Activated CD4-positive, alpha-beta T cell treated with anti-CD3 and anti-CD28 coated beads for 48 hours (primary cell): ENCODE measurements at places on chromosomes 11 and 22.
A peak's percentile ranks its signal among the peaks of the same experiment; 100 is the strongest.

DNA sequence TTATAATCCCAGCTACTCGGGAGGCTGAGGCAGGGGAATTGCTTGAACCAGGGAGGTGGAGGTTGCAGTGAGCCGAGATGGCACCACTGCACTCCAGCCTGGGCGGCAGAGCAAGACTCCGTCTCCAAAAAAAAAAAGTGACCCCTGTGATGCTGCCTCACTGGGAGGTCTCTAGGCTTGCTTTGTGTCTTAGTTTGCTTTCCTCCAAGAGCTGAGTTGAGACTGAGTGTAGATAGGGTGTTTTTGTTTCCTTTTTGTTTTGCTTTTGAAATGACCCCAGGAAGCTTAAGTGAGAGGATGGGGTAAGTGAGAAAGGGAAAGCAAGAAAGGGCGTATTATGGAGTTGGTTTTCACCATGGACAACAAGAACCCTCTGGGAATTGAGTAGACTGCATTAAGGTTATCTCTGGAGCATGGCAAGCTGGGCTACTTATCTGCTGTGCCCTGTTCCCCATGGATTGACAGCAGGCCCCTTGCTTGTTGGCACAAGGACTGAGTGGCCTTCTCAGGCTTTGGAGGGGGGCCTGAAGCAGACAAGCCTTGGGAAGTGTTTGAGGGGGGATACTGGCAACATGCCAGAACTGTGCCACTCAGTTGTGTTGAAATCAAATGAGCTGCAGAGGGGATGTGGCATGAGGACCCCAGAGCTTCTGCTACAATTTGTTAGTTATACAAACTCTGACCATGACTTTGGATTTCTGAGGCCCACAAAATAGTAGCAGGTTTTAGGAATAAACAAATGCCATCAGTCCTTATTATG lies 300.6 kb upstream of the C11orf87 start:
- DNase-seq, result no peak

DNA sequence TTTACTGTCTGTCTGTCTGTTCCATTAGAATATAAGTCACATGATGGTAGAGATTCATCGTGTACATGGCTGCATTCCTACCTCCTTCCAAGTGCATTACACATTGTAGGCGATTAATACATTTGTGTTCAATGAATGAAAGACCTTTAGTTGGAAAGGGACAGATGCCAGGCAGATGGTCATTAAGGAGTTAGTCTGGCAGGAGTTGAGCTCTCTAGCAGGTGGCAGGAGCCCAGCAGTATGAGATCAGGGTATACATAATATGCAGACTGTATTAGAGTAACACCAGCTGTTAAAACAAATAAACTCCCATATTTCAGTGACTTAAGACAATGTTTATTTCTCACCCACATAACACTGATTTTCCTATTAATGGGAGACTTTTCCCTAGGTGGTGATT lies 147.7 kb upstream of the LARGE1 start:
- no peak for DNase-seq

GRCh38 chr11:8709002-8709672 lies 26.5 kb downstream of the RPL27A start:
- DNase-seq, result no peak

GRCh38 chr11:7495882-7496551 lies 10.7 kb downstream of the OLFML1 start:
- DNase-seq, result peak; percentile 20

GRCh38 chr22:29385748-29386147 lies 2.6 kb downstream of the AP1B1 start:
- DNase-seq, result no peak

- DNase-seq, result no peak
Measured at GRCh38 chr11:36118084-36118483, 171.1 kb downstream of the COMMD9 start.

- peak; percentile 57 for DNase-seq
Measured at GRCh38 chr22:40463017-40463631, 92.7 kb downstream of the SGSM3 start.

- DNase-seq, result no peak
Measured at GRCh38 chr11:129312730-129313503, 62.7 kb upstream of the BARX2 start.

- DNase-seq, result no peak
Measured at GRCh38 chr22:19716041-19716828, 1.9 kb downstream of the SEPTIN5 start.

GRCh38 chr11:76708972-76709660 lies 38.6 kb upstream of the LRRC32 start:
- no peak for DNase-seq

- DNase-seq, result peak; percentile 60
Measured at GRCh38 chr11:75351791-75352587, 528 bp upstream of the ARRB1 start.

- no peak for DNase-seq
Measured at GRCh38 chr11:2263071-2263565, 7.3 kb downstream of the ASCL2 start.

DNA sequence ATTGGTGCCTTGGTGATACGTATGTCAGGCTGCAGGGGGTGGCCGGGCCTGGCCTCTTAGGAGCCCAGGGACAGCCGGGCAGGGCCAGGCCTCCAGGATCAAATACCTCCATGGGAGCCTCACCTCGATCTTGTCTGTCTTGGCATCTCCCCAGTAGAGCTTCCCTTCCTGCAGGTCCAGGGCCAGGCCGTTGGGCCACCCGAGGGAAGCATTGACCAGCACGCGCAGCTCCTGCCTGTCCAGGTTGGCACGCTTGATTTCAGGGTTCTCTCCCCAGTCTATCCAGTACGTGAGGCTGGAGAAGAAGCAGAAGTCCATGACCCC lies 137.7 kb downstream of the CRYBB2 start:
- DNase-seq, result no peak

DNA sequence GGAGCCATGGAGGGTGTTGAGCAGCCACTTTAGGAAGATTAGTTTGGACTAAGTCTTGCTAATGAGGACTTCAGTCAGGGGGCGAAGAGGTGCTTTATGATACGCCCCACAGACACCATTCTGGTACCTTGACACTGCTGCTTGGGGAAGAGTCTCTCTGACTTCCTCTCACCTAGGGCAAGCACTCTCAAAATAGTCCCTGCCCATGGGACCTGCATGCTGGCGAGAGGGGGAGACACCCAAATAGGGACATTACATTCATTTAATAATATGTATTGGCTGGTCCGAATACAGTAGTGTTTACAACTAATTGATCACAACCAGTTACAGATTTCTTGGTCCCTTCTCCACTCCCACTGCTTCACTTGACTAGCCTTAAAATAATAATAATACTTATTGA lies 4.4 kb upstream of the CATSPERZ start:
- no peak for DNase-seq

DNA sequence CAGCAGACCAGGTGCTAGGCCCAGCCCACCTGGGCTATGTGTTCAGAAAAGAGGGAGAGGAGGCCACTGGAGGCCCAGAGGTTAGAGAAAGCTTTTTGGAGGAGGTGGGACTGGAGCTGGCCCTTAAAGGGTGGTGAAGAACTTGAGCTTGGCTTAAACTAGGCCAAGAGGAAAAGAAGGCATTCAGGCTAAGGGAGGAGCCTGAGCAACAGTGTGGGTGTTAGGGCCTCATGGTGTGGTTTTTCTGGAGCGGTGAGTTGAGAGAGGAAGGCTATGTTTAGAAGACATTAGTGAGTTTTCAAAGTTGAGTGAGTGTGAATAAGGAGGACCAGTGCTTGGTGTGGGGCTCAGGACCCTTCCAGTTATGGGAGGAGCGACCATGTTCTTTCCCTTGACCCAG lies 6.2 kb downstream of the TAF6L start:
- DNase-seq, result no peak

- DNase-seq, result no peak
Measured at GRCh38 chr11:64744544-64745188, 724 bp upstream of the RASGRP2 start.

- no peak for DNase-seq
Measured at GRCh38 chr22:38173641-38173906, 8.1 kb downstream of the PLA2G6 start.

DNA sequence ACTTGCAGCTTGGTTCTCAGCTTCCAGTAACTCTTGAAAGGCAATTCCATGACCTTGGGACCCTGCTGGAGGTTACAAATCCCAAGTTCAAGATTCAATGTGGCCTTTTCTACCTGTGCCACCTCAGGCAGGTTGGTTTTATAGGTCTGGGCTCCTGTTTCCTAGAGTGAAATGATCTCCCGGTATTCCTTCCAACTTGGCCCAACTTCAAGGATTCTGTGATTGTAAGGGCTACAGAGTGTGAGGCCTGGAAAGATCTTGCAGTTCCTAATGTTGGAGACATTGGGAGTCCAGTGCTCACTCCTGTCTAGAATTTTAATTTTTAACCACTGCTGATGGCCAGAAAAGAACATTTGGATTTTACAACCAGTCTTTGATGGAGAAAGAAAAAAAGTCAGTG lies 91.6 kb downstream of the LDLRAD3 start:
- no peak for DNase-seq

- DNase-seq, result no peak
Measured at GRCh38 chr22:23098230-23098705, 27.9 kb downstream of the GNAZ start.

GRCh38 chr22:22823131-22823810 lies 64.3 kb upstream of the IGLL5 start:
- DNase-seq, result no peak

GRCh38 chr11:46724088-46724487 lies 5.1 kb downstream of the F2 start:
- no peak for DNase-seq

DNA sequence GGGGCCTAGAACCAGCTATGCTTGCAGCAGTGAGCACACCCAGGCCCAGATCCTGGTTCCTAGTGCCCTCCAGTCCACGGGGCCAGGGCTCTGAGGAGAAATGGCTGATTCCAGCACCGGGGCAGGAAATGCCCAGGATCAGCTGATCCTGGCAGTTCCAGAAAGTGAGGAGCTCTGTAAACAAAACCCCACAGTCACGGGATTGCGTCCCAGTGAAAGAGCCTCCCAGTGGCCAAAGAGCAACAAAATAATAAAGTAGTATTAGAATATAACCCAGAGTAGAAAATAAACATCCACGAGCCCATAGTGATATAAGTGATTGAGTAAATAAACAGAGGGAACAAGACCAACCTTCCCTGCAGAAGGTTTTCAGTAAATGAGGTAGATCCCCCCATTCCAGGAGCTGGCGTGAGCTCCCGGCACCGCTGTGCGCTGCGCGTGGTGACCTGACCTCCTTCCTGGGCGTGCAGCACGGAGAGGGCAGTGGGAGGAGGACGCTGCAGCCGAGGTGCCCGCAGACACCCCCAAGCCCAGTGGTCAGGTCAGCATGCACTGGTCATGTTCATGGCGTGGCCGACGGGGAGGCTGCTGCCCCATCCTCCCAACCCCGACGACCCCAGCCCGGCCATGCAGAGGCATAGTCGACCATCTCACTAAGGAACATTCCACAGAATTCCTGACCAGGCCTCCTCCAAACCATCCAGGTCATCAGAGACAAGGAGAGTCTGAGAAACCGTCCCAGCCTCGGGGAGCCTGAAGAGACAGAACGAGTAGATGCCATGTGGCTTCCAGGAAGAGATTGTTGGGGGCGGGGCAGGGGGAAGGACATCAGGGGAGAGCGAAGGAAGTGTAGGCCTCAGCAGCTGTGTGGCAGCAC lies 19.8 kb downstream of the PTDSS2 start:
- no peak for DNase-seq

- DNase-seq, result no peak
Measured at GRCh38 chr11:50174189-50174588, 141.5 kb downstream of the OR4C45 start.

GRCh38 chr11:69008737-69009440 lies 4.2 kb downstream of the MRGPRF start:
- DNase-seq, result no peak

DNA sequence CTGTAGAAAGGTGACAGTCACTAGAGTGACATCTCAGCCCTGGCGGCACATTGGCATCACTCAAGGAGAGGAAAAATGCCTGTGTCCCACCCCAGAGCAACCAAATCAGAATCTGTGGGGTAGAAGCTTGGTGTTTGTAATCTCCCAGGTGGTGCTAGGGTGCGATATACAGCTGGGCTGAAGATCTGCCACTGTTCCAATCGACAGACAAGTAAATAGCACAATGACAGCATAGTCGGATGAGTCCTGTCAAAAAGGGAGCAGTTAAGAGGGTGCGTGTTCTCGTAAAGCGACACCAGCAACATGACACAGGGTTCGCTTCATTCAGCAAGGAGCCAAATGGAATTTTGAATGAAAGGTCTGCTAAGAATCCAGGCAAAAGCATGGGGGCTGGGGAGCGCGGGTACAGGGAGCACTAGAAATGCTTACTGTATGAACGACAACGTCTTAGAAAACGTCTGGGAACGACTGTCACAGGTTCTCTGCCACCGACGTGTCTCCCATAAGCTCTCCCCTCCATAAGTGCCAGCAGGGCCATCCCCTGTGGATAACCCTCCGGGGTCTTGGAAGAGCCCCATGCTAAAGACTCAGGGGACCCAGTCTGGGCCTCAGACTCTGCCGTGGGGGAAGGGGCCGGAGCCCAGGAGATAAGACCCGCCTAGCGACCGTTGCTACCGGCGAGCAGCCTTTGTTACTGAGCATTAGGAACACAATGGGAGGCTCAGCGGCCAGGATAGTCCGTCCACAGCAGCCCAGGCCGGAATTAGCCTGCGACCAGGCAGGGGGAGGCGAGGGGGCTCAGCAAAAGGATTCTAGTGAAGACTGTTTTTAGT lies 20.8 kb downstream of the ADA2 start:
- DNase-seq, result no peak

DNA sequence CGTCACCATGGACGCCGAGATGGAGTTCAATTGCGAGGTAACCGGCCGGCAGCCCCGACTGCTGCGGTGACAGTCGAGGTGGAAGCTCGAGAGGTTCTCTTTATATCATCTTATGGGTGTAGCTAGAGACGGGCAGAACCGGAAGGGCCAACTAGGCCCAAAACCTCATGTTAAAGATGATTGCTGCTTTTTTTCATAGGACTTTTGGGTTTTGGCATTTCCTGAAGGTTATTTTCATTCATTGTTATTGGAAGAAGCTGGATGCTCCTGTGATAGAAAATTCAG lies 585 bp downstream of the NF2 start:
- DNase-seq, result peak; percentile 55

GRCh38 chr22:38613588-38613987 lies 42.6 kb downstream of the FAM227A start:
- no peak for DNase-seq

- no peak for DNase-seq
Measured at GRCh38 chr11:57500515-57500914, 15.0 kb downstream of the SLC43A1 start.
